ENCODE measurements at places on chromosomes 4 and X.

DNA sequence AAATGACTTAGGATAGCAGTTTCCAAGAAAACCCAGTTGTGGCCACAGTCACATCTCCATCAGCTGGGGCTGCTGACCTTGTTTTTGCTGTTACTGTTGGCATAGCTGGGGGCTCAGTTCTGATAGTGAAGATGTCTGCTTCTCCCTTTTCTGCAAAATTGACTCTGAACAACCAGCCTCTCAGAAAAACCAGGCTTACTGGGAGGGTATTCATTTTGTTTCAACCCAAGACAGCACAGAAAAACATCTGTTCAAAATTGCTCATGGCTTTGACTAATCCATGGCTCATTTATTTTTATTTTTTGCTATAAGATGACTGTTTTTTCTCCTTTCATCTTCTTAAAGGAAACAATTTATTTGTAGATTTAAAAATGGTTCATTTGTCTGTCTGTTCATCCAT is 53.1 kb downstream of the RASL11B start:
- no peak for DNase-seq

DNA sequence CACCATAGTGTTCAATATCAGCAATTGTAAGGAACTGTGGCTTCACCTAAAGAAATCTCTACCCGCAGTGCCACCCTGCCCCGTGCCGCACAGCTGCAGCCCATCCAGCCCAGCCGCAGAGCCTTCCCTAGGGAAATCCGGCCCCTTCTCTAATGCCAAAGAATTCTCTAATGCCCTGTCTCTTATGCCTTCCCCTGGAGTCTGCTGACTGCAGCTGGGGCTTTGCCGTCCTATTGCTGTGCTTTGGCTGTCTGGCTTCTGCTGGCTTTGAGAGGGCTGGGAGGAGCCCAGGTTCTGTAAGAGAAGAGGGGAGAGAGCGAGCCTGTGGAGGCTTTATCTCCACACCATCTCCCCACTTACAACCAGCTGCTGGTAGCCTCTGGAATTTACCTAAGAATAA is 85.9 kb upstream of the HELT start:
- no peak for DNase-seq

GRCh38 chrX:54551801-54552200 is 21.8 kb downstream of the GNL3L start:
- DNase-seq: no peak

- peak; percentile 19 for DNase-seq
Measured at GRCh38 chr4:152045807-152046571, 285.2 kb upstream of the GATB start.

GRCh38 chr4:3776166-3777032 is 10.2 kb downstream of the ADRA2C start:
- DNase-seq: no peak

DNA sequence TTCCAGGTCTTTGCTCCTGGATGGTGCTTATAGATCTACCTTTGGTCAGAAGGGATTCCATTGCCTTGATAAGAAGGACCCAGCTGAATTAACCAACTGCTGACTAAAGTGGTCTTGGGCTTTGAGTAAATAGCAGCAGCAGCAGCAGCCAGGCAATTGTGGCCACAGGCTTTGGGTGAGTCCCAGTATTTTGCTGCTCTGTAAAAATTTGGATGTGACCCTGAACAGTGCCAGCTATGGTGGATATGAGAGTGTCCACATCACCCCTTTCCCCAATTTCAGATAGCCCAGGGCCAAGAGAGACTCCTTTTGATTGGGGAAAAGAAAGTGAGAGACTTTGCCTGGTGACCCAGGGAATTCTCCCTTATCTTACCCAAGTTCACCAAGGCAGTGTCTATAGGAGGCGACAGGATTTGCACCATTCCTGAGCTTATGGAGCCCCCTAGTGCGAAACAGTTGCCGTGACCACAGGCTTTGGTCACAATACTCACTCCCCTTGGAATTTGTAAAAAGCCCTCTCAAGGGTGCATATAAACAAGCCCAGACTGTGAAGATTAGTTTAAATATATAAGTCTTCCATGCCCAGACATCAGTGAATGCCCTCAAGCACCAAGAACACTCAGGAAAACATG is 518.0 kb downstream of the TMA16 start:
- peak; percentile 9 for DNase-seq

DNA sequence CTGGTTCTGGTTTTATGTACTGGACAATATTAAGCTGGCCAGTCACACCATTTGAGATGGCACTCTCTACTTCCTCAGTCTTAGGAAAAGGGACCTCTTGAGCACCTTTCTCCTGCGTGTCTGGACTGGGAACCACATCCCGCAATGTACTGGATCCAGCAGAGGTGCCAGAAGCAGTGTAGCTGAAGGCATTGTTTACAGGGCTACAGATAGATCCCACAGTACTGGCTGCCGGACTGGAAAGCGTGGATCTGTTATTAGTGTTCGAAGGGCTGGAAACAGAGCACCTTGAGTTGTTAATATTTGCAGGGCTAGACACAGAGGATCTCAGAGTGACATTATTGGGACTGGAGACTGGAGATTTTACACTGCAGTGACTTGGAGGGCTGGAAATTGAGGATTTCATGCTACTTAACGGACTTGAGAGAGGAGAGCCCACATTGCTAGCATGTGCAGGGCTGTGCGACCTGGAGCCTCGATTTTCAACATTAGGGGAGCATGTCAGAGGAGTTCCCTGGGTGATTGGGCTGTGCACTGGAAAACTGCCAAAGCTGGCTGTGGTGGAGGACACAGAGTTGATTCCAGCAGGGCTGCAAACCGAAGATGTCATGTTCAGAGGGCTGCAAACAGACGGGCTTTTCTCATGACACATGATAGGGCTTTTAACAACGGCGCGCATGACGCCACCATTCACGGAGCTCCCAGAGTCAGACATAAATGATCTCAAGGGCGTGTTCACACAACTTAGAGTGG is 6.4 kb downstream of the NR3C2 start:
- DNase-seq: no peak

GRCh38 chrX:39984191-39984956 is 113.4 kb downstream of the BCOR start:
- no peak for DNase-seq

GRCh38 chrX:18348047-18348446 is 6.4 kb downstream of the SCML2 start:
- no peak for DNase-seq

GRCh38 chrX:555725-556666 is 74.6 kb upstream of the SHOX start:
- no peak for DNase-seq

- DNase-seq: no peak
Measured at GRCh38 chrX:111040377-111041017, 55.5 kb upstream of the PAK3 start.

GRCh38 chr4:163256680-163257343 is 75.6 kb downstream of the NPY1R start:
- DNase-seq: no peak

GRCh38 chr4:120886191-120886590 is 36.3 kb downstream of the PRDM5 start:
- DNase-seq: no peak

DNA sequence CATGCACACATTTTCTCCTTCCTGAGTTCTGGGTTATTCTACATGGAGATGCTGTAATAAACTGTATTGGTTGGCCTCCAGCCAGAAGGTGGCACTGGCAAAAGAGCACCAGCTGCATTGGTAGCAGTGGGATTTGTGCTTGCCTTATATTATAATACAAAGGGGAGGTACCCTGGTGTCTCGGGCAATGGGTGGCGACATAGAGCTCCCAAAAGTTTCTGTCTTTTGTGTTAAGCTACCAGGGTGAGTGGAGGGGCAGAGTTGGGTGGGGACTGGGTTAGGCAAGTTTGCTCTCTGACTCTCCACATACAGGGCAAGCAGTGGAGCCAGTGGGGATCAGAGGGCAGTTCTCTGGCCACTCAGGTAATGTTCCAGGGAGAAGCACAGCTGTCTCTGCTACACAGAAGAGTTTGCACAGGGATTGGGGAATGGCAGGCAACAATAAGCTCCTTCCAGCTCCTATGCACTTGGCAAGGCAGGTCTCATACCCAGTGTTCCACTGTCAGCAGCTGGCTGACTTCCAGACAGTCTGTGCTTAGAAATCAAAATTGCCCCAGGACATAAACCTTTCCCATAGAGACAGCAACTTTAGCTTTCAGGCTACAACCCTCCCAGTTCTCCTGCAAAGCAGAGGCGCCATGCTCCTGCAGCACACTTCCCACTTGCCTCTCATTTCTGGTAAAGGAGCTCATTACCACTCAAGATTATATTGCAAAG is 463.9 kb upstream of the PCDH7 start:
- DNase-seq: no peak

DNA sequence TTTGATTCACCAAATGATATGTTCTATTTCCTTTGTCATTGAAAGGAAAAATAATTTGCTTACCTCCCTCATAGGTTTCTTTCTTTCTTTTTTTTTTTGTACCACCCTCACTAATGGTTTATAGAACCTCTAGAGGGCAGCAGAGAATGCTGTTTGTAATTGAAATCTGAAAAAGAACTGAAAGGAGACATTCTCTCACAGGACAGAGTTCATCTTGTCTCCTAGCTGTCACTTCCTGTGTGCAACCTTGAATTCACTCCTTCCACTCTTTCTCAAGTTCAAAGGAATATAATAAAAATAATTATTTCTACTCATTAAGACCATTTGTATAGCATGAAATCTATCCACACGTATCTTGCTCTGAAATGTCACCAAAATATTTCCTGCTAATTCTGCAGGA is 51.0 kb downstream of the GUCY1B1 start:
- peak; percentile 5 for DNase-seq

- DNase-seq: no peak
Measured at GRCh38 chr4:15148691-15149090, 146.4 kb downstream of the CPEB2 start.

DNA sequence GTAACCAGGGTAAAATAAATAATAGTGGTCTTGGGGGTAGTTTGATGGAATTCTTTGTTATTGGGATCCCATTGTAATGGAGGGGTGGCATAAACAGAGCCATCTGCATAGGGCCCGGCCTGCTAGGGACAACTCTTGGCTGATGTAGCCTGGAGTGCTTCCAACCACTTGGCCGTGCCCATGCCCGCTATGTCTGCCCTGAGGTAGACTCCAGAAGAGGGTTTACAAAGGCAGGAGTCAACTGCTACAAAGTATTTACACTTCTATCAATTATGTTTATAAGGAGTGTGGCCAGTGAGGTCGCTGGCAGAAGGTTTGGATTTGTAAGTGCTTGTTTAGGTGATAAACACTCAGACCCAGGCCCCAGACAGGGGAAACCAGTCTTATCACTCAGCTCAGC is 8.1 kb downstream of the RASL11B start:
- DNase-seq: no peak

GRCh38 chr4:152921284-152921683 is 14.8 kb upstream of the FHDC1 start:
- DNase-seq: no peak

DNA sequence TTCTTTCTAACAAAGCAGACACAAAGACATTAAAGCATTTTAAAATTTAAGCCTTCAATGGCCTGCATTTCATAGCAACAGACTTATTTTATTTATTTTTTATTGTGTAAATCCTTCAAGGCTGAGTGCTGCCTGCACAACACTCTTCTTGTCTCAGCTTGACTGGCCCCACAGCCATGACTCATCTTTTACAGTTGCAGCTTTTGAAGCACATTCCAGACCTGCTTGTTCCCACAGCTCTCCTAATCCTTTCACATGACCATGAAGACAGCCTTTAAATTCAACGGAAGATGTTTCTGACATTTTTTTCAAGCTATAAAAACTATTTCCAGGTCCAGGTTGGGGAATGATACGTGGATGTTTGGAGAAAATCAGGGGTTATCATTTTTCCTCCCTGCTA is 276.9 kb upstream of the TACR3 start:
- DNase-seq: no peak

DNA sequence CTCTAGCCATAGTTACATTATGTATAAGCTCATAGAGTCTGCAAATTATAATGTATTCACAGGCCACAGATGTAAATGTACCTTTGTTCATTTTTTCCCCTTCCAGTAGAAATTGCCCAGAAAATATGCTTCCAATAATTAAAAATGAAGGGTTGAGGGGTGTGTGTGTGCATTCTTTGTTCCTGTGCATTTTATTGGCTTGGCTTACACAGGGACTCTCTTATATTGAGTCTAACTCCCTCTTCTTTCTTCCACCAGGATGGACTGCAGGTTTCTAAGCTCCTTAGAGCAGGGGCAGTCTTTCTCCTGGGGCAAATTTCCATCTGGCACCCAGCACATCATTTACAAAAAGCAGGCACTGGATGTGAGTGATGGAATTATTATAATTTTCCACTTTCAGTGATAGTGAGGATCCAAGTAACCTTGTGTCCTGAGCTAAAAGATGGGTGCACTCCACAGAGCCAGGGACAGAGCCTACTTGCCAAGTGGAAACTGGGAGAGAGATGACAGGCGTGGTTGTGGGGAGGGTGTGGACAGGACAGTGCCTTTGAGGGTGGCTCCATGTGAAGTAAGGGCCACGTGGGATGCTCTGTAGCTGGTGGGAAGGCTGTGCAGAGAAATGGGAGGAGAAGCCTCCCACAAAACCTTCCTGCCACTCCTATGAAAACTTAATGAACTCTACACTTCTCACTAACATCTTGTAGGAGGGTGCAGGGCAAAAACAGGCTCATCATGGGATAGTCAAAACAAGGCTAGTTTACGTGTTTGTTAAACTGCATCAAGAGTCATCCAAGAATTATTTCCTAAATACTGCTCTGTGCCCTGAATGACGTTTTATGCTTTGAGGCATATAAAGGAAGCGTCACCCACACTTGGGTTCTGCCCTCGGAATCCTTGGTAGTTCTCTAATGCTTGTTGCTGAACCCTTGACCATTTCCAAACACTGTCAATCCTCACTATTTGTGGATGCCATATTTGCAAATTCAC is 16.0 kb downstream of the IGFBP7 start:
- DNase-seq: no peak

DNA sequence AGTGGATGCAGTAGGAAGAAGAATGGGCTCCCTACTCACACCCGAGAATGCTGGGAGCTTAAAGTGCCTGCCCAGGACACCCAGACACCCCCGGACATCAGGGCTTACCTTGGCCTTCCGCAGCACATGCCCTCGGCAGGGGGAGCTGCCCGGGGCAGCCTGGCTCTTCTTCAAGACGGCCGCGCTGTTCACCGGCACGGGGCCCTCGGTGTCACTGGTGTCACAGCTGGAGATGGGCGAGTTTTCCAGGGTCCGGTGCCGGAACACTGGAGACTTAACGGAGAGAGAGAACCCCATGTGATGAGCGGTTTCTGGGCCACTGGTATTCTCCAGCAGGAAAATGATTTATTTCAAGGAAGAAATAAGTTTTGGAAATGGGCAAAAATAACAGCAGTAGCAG is 170.9 kb downstream of the AFAP1 start:
- DNase-seq: no peak

GRCh38 chrX:111270339-111270738 is at the start of gene CAPN6:
Gene CAPN6, minus strand, starts transcription at chrX:111270483. Its CDS starts 6,547 bp downstream, at chrX:111263936.
- DNase-seq: no peak

GRCh38 chrX:127037159-127037558 is 217.6 kb downstream of the PRR32 start:
- DNase-seq: no peak

DNA sequence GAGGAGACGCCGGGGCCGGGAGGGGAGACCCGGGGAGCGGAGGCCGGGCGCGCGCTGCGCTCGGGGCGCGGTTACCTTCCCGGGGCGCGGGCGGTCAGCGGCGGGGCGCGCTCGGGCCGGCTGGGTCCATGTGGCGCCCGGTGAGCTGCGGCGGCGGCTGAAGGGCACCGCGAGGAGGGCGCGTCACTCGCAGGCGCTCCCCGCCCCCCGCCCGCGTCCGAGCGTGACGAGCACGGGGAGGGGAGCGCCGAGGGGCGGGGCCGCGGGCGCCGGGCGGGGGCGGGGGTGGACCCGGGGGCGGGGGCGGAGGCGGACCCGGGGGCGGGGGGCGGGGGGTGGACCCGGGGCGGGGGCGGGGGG is at the start of gene CPLX1:
TSS of gene CPLX1 (minus strand) at position 159 of the 360 bp plus-strand sequence. CDS start 1,607 bp downstream, outside the sequence.
- no peak for DNase-seq

- DNase-seq: no peak
Measured at GRCh38 chr4:187183346-187183745, 459.7 kb upstream of the FAT1 start.

Measured in activated CD4-positive, alpha-beta T cell treated with anti-CD3 and anti-CD28 coated beads, Interleukin-2, amount 50 U/mL, for 48 hours (primary cell).